HFF-Myc (cell line): ENCODE measurements at places on chromosomes 5 and 9.

- DNase-seq = no peak
Measured at GRCh38 chr9:29183971-29184370, 1610.7 kb upstream of the C9orf72 start.

GRCh38 chr5:120609570-120609969 is 145.5 kb downstream of the PRR16 start:
- DNase-seq = no peak

GRCh38 chr5:142826741-142827492 is 56.7 kb downstream of the ARHGAP26 start:
- peak; percentile 32 for DNase-seq

DNA sequence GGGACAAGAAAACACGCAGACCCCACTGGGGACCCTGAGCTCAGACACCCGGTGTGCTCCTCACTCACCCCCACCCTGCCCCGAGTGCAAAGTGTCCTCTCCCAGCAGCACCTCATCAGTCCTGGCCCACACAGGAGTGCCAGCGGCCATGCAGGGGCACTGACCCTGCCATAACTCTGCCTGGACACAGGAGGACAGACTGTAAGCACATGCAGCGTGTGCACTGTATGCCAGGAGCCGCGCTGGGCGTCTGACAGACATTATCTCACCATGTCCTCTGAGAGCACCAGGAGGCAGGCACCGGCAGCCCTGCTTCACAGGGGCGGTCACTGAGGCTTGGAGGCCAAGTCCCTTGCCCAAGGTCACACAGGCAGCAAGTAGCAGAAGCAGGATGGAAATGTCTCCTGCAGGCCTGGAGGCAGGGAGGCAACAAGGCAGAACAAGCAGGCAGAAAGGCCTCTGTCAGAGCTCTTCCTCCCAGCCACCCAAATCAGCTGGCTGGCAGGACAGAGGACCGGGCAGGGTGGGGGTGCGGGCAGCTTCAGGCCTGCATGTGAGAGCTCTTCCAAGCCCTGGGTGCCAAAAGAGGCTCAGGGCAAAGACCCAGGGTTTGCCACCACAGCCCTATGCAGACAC is 8.4 kb downstream of the EEIG1 start:
- no peak for DNase-seq

DNA sequence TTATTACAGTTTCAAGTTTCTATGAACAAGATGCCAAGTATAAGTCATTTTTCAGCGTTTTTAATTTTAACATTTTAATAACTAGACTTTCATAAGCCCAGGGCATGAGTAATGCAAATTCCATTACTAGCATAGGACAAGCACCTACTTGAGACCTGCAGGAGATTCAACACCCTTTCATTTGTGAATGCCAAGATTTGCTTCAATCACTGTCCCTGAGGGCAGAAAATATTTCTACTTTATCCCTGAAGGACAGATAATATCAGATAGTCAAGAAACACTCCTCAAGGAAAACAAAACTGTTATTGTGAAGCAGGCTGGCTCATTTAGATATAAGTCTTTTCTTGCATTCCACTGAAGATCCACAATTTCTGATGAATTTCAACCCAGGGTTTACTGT is 27.7 kb upstream of the ZNF622 start:
- no peak for DNase-seq

DNA sequence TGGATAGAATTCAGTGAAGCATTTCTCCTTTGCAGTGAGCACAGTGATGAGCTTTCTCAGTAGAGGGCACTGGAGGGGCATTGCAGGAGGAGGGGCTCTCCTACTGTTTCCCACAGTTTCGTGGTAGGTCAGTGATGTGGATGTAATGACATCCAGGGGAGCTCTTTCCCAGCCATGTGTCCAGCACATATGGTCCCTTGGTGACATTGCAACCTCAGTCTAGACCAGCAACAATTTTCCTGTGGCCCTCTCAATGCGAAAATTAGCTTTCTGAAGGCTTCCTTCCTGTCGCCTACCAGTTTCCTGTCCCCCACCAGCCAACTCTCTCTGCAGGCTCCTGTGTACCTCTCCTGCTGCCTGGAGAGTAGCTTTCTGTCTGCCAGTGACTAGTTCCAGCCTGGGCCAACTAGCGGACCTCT is 6.9 kb upstream of the PDCL start:
- DNase-seq = no peak

GRCh38 chr9:71446473-71447411 is 321.6 kb downstream of the CEMIP2 start:
- DNase-seq = peak; percentile 21

DNA sequence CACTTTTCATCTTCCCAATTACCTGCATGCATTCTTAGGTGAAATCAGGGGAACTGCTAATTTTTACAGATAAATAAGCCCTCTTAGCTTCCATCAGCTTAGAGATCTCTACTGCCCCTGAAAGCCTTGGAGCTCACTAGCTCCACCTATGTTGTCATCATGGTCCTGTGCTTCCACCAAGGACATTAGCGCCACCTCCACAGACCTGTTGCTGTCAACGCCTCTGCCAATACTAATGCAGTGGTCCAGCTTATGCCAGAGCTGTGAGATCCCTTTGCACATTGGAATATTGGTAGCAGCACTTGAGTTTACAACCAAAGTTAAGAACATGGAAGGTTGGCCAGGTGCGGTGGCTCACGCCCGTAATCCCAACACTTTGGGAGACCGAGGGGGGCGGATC is 7.7 kb upstream of the SHISAL2B start:
- no peak for DNase-seq

DNA sequence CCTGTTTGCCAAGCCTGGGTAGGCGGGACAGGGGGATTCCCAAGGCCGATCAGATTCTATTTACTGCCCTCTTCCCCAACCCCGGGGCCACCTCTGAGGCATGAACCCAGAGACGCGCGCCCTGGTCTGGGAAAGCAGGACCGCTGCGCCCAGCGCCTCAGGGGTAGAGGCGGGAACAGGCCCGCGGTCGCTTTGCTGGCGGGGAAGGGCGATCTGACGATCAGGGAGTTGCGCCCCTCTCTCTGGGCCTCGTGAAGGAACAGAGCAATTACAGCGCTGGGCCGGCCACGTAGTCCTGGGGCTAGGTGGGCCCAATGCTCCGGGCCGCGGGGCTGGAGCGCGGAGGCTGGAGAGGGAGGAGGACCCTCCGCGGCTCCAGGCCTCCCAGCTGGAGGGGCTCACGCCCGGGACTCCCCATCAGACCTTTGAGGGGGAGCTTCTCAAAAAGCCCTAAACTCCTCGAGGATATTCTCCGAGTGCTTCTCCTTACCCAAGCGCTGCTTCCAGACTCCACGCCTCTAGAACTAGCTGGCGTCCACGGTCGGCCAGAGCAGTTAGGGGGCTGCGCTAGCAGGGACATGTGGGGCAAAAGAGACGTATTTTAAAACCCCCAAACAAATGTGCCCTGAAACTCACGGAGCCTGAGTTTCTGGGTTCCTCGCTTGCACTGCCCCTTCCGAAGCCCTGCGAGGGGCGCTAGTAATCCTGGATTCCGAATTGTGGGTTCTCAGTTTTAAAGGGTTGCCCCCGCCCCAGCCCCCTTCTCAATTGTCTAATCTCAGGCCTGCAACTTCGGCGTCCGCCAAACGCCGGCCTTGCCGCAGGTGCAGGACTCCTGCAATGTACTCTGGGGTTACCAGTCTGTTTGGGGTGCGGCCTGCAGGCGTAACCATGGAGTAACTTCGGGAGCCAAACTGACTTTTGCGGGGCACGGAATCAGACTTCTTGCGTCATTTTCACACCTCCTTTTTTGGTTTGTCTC is 57.6 kb downstream of the TMEM174 start:
- no peak for DNase-seq

DNA sequence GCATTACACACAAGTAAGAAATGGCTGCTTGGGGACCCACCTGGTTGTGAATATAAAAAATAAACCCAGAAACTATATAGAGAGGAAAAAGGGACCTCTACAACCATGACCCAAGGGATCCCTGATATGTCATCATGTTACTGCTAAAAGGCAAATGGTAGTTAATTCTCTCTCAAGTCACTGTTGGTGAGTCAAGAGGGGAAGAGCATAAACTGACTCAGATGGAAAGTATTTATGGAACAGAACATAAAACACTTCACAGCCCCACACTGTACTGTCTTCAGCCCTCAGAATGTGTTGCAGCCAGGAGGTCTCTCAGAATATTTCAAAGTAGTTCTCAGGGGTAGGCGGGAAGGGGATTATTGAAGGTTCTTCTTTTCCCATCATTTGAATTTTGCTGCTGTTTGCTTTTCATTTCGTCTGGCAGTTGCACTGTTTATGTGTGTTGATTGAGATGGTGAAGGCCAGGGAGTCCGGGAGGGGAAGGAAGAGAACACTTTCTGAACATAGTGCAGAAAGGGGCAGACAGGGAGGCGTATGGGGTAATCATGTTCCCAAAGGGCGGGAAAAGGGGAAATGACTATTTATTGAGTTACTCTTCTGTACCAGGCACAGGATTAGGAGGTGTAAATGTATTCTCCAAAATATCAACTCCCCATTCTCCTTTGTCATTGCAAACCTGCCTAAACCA is 85.5 kb downstream of the TEK start:
- peak; percentile 10 for DNase-seq

- DNase-seq = no peak
Measured at GRCh38 chr5:59034498-59035186, 451.8 kb downstream of the RAB3C start.

- no peak for DNase-seq
Measured at GRCh38 chr9:130756037-130756436, 62.5 kb downstream of the EXOSC2 start.

GRCh38 chr5:113057557-113057984 is 81.0 kb downstream of the DCP2 start:
- no peak for DNase-seq

- no peak for DNase-seq
Measured at GRCh38 chr5:135235551-135236227, 163.3 kb downstream of the MACROH2A1 start.

DNA sequence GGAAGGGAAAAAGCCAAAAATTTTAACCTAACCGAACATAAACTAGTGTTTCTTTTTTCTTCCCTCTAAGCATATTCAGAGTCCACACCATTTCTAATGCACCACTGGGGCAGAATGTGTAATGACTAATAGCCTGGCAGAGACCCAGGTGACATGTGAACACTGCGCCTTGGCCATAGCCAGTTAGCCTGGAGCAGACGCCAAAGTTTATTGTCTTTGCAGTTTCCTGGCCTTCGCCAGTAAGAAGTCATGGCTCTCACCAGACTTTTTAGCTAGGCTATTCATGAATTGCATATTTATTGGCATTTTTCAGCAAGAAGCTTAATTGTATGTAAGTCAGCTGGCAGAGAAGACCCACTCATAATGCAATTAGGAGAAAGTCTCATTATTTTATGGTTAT is 182.8 kb upstream of the SLC27A6 start:
- peak; percentile 88 for DNase-seq

- DNase-seq = no peak
Measured at GRCh38 chr5:3230941-3231340, 364.7 kb upstream of the IRX1 start.

GRCh38 chr5:134530301-134531077 is 5.0 kb downstream of the JADE2 start:
- no peak for DNase-seq

DNA sequence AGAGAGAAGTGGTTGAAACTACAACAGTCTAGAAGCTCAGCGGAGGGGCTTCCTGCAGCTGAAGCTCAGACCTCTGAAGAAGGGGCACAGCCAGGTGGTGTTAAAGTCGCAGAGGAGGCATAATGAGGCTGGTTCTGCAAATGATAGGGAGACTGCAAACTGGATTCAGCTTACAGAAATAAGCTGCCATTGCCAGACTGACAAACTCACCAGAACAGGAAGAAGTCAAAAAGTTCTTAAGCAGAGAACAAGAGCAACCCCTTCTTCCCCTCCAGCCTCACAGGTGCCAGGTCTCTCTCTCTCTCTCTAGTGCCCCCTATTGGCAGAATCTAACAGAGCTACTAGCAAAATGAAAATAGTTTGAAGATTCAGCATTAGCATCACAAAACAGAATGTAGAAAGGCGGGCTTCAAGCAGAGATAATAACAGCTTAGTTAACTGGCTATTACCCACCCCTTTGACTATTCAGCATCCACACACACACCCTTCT is 76.7 kb downstream of the GRAMD2B start:
- DNase-seq = peak; percentile 27

GRCh38 chr5:132474881-132475496 is 15.6 kb downstream of the IRF1 start:
- no peak for DNase-seq

DNA sequence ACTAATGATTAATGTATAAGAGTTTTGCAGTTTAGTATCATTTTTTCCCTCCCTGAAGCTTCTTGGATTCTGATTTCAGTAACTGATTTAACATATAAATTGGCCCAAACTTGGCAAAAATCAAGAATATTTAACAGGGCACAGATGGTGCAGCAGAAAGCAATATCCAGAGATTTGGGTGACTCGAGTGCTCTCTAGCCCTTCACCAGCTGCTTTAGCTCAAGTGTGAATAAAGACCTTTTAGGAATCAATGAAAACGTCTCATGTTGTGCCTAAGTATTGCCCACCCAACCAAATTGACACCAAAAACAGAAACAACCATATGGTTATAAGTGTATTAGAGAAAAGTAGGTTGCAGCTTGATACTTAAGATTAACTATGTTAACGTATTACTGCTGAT is 933.4 kb upstream of the PTPRD start:
- no peak for DNase-seq

GRCh38 chr5:52041842-52042241 is 658.6 kb downstream of the ISL1 start:
- DNase-seq = no peak

DNA sequence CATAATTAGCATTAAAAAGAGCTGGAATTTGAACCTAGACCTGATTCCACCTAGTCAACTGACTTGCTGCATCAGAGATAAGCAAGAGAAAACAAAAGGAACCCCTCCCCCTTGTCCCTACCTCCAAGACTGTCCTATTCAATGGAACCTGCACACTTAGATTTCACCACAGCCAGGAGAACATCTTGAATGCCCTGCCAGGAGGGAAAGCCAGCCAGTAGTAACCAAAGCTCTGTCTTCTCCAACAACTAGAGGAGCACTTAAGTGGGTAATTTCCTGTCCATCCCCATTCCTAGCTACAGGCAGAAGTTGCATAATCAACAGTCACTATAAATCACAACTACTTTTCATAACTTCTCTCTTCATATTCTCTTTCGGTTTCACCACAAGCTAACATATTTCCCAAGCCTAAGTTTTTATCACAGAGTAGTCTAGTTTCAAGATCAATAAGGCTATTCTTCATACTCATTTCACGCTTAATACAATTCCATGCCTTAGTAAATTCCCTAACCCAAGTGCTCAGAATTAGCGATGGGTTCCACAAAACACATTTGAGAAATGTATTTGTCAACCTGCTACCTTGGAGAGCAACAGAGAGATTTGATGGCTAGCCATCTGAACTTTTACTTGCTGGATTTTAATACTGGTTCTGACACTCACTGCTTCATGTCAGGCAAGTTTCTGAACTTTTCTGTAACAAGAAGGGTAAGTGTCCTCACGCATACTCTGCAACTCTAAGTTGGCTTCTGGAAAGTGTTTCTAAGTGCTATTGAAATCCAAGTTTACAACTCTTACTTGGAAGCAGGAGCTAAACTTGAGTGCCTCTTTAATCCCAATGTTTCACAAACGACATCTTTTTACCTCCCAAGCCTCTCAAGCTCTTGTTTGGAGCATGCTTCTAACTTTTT is 2.0 kb downstream of the DENND1A start:
- DNase-seq = no peak

GRCh38 chr5:73199671-73200070 is 26.7 kb downstream of the TMEM174 start:
- no peak for DNase-seq
